Activated CD4-positive, CD25-positive, alpha-beta regulatory T cell (primary cell): ENCODE measurements at places on chromosomes 5 and 9.

DNA sequence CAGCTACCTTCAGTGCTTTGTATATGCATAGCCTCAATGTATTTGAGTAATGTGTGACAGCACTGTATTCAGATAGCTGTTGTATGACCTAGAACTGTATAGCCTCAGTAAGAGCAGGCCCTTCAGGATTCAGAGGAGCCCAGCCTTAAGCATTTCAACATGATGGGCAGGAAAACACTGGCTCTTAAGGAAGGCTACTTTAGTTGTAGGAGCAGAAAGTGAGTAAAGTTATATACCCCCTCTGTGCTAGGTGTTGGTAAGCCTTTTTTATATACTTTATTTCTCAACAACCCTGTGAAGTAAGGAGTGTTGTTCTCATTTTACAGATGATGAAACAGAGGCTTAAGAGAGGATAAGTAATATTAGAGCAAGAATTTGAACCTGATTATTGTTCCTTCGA is 1.5 kb upstream of the GPR21 start:
- no peak for DNase-seq

DNA sequence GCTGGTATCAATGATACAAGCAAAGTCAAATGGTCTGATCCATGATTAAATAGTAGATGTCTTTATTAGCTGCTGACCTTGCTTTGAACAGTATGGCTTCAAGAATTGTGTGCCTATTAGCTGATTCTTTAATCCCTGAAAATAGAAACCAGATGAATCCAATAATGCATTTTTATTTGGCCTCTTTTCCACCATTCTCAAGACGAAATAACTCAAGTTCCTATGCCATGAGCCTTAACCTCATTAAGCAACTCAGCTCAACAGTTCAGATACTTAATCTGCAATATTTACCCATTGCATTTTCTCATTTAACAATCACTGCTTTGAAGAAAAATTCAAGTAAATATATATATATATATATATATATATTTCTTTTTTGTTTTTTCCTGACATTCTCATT is 588.6 kb upstream of the MEF2C start:
- no peak for DNase-seq

DNA sequence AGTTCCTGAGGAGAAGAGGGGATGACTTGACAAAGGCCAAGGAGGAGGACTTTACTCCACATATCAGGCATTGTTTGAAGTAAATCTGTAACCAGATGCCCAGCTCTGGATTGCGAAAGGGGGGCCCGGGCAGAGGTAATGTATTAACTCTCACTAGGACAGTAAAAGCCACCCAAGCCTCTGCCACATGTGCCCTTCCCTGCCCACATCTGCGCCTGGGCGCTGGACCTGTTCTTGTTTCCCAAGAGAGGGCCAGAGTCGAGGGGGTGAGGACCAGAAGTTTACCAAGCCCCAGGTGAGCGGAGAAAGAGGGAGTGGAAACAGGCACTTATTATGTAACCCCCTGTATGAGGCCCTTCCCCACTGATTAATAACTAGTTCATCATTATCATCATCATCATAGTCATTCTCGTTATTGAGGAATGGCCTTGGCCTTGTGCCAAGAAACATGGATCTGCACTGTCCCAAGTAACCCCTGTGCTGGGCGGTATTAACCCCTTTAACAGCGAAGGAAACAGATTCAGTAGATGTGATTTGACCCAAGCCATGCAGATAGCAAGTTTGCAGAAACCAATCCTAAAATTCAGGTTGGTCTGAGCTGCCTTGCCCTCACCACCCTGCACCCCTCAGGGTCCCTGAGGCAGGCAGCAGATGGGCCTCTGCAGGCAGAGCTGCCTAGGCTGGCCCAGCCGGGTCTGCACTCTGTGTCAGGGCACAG is at the start of gene SLC23A1:
Gene SLC23A1, minus strand, starts transcription at position 23 of the 718 bp plus-strand sequence. CDS start 44 bp downstream, outside the sequence.
- DNase-seq, result no peak

DNA sequence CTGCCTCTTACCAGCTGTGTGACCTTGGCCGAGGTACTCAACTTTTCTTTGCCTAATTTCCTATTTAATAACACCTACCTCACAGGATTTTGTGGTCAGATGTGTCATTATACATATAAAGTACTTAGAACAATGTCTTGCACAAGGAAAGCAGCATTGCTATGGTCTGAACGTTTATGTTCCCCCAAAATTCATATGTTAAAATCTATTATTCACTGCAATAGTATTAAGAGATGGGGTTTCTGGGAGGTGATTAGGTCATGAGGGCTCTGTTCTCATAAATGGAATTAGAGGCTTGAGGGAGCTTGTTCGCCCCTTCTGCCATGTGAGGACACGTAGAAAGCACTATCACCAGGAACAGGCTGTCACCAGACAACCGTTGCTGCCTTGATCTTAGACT is 10.9 kb upstream of the RNF145 start:
- no peak for DNase-seq

DNA sequence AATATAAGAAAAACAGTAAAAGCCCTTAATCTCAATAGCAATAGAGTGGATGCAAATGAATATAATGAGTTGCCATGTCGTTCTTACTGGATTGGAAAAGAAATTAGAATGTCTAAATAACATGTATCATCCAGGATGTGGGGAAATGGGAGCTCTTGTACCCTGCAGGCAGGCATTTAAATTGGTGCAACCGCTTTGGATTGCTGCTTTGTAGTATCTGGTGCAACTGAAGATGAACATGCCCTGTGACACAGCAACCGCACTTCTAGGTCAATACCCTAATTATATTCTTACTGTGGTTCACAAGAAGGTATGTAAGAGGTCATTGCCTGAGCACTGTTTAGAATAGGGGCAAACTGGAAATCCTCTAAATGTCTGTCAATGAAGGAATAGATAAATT is 18.9 kb downstream of the MRPS30 start:
- no peak for DNase-seq

- no peak for DNase-seq
These were observed 249.8 kb upstream of the PRDM9 start for GRCh38 chr5:23257656-23258055.
